ENCODE measurements at places on chromosomes 13 and 19.
A peak's percentile ranks its signal among the peaks of the same experiment; 100 is the strongest.

GRCh38 chr19:24074720-24075454 lies 12.1 kb upstream of the ZNF254 start:
- no peak for DNase-seq

DNA sequence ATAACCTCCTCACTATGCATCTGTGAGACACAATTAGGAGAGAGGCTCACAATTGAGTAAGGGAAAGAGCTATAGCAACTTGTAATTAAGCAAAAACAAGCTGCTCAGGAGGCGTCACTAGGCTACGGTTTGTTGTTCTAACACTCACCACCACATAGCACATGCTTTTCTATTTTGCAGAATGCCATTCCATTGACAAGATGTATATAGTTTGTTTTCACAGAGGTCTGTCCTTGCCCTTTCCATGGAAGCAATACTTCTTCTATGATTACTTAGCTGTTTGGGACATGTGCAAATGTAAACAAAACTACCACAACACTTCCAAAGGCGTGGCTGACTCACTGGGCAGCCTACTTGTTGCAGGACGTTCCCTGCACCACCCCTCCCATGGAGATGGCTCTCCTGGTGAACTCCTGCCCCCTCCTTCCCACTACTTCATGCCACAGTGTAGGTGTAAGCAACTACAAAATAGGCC lies 33.9 kb upstream of the FAM216B start:
- no peak for DNase-seq

GRCh38 chr19:1259876-1260748 lies 9.0 kb upstream of the CIRBP start:
- no peak for DNase-seq

DNA sequence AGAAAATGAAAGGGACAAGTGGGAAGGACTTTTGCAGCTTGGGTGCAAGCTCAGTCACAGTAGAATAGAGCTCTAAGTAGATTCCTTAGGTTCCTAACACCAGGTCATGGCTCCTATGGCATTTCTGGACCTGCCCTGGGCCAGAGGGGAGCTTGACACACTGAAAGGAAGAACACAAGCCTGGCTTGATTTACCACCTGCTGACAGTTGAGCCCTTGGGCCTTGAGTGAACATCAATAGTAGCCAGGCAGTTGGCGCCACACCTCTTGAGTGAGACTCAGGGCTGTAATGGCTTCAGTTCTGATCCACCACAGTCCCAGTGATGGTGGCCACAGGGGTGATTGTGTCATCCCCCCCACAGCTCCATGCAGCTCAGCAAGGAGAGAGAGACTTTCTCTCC lies 221.9 kb upstream of the PCDH17 start:
- DNase-seq, result no peak

DNA sequence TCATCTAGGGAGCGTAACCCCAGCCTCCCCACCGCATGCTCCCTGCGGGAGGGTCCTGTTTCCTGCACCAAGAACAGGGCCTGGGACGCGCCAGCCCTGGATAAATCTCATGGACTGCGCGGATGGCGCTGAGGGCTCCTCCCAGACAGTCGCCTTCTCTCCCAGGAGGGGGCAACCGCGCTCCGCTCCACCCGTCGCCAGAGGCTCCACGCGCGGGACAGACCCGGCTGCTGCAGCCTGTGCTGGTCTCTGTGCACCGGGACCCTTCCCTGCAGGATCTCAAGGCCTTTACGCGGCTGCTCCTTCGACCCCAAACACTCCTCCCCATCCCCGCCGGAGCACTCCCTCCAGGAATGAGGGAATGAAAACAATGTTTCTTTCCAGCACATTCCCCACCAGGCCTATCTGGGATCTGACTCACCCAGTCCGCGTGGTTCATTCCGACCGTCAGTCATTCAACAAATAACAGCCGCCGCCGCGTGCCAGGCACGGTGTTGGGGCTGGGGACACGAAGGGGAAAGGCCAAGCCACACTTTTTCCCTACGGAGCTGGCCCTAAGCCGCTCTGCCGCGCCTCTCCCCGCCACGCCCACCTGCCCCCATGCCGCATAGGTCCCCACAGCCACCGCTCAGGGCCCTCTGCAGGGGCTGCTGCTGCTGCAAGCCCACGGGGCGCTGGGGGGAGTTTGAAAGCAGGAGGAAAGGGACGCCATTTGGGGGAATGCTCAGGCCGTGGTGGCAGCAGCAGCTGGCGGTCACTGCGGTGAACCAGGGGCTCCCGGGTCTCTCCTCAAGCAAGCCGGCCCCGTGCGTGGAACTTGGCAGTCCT lies 6.0 kb downstream of the PNMA8B start:
- DNase-seq, result no peak

DNA sequence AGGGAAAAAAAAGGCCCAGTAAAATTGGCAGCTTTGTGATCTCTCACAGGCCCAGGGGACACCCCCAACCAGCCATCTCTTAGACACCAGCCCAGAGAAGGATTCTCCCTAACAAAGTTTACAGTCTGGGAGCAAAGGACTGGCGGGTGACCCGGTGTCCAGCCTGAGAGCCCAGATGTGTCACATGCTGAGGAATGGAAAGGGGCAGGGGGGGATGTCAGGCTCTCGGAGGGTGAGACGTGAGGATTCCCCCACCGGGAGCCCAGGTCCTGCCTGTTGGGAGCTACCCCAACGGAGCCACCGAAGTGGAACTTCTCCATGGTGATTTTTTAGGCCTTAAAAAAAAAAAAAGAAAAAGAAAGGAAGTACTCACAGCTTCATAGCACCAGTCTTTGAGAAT lies 4.8 kb upstream of the CTXN1 start:
- no peak for DNase-seq

DNA sequence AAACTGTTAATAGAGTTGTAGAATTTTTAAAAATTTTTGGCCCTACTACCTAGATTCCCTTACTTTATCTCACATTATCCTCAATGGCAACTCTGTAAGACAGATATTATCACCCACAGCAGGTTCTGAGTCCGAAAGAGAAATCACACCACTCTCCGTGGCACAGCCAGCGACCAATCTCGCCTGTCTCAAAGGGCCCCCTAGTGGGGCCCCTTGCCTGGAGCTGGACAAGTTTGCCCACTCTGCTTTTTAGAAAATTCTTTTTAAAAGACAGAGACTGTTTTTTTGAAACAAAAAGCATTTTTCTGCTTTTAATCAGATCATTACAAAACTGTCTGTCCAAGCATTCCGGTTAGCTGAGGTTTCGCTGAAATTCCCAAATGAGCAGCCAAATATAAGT lies 21.7 kb downstream of the PHF11 start:
- no peak for DNase-seq

GRCh38 chr19:1837625-1838105 lies 10.6 kb downstream of the REXO1 start:
- DNase-seq, result no peak

DNA sequence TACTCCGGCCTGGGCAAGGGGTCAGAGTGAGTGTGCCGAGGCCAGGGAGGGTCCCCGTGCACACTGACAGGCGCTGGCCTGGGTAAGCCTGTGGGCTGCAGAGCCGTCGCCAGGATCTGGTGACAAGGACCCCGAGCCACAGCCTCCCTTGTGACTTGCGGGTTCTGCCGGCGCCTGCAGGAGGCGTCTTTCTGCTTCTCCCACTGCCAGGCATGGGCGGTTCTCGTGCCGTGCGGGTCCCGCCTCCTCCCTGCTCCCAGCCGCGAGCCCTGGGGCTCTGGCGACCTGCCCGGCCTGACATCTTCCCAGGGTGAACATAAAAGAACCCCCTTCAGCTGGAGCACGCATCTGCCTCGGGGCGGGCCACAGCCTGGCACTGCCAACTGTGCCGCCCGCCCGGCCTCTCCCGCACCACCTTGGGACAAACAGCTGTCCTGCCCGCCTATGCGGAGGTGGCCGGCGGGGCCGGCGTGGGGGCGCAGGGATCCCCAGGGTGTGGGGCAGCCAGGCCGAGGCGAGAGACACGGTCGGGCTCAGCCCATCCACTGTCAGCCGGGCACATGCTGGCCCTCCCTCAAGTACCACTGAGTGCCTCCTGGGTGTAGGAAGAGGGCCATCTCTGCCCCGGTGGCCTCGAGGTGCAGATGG lies 1.5 kb upstream of the HCN2 start:
- DNase-seq, result no peak

DNA sequence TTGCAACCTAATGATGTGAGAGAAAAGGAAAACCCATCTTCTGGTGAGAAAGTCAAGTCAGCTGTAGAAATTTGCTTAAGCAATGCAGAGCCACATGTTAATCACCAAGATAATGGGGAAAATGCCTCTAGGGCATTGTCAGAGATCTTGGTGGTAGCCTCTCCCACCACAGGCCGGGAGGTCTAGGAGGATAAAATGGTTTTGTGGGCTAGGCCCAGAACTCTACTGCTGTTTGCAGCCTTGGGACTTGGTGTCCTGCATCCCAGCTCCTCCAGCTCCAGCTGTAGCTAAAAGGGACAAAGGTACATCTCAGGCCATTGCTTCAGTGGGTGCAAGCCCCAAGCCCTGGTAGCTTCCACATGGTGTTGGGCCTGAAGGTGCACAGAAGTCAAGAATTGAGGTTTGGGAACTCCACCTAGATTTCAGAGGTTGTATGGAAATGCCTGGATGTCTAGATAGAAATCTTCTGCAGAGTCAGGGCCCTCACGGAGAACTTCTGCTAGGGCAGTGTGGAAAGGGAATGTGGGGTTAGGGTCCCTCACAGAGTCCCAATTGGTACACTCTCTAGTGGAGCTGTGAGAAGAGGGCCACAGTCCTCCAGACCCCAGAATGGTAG lies 382.2 kb upstream of the KLHL1 start:
- DNase-seq, result no peak

- no peak for DNase-seq
Observed at GRCh38 chr13:37747071-37747612, 122.4 kb downstream of the TRPC4 start.

DNA sequence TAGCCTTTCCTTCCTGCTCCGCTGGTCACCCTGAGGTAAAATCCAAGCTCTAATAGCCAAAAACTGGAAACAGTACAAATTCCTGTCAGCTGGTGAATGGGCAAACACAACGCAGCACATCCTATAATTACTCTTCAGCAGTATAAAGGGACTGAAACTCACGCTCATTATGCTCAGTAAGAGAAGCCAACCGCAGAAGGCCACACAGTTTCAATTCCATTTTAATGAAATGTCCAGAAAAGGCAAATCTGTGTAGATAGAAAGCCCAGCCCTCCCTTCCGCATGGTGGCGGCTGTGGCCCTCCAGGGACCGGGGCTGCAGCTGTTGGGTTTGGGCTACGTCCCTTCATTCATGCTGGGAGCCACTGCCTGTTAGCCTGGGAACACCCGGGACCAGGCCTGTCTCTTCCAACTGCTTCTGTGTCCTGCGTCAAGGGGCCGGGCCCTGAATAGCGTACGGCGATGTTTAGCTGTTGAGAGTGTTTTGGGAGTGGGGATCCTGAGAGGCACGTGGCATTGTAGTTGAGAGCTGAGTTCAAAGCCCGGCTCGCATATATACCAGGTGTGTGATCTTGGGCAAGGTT lies 23.5 kb downstream of the NKPD1 start:
- no peak for DNase-seq

- DNase-seq, result no peak
Observed at GRCh38 chr13:112725346-112726015, 35.6 kb downstream of the ATP11A start.

DNA sequence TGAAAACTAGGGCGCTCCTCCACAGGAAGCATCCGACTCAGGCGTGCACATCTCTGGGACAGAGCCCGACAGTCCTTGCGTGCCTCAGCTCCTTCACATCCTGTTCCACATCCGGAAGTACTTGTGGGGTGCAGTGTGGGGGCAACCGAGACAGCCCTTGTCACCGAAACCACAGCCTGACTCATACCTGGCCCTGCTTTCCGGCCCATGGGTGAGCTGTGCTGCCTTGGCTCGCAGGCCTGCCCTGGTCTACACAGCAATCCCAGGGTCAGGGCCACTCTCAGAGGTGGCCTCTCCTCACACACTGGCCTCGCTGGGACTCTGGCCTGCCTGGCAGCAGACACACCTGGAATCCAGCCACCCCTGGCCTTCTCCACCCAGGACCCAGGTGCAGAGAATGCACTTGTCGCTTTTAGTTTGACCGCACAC lies 100.4 kb downstream of the STK24 start:
- DNase-seq, result peak; percentile 68

DNA sequence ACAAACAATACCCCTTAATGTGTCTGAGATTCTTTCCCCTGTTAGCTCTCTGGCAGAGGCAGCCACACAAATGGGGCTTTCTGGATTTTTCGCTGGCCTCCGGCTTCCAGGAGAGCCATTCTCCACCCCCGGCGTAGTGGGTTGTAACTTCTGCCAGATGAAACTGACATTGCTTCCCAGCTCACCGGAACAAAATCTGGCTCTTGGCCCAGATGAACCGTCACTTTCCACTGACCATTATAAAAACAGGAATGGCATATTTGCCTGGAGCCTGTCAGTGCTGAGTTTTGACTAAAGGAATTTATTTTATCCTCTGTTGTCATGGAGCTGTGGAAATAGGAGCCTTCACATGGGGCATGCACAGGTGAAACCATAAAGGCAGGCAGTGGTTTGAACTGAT lies 120.6 kb upstream of the GPR12 start:
- no peak for DNase-seq

DNA sequence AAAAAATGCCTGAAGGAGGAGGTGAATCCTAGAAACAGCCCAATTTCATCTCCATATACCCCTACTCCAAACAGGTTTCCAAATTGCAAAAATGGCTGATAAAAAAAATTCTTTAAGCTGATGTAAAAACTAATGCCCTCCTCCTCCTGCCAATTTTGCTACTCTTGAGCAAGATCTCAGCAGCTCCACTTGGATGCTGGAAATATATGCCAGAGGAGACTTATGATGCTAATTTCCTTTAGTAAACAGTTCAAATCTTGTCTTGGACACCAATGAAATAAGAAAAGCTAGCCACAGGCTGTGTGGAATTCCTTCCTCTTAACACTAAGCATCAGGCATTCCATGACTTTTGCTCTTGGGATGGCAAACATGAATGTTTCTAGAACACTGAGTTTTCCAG lies 67.5 kb downstream of the INSR start:
- DNase-seq, result no peak

DNA sequence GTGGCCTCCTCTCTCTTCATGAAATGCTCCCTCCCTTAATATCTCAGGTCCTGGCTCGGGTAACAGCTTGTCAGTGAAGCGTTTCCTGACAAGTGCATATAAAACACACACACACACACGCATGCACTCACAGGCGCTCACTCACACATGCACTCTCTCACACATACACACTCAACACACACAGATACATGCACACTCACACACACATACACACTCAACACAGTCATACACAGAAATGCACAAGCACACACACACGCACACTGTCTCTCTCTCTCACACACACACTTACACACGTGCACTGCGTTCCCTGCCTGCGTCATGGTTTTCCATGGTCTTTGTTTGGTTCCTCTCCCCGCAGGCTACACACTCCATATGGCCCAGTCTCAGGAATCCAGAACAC lies 344.1 kb downstream of the UQCRFS1 start:
- no peak for DNase-seq

GRCh38 chr19:45884682-45885555 lies 1.0 kb downstream of the IRF2BP1 start:
- no peak for DNase-seq

GRCh38 chr19:8544168-8544567 lies 30.2 kb upstream of the ZNF414 start:
- DNase-seq, result no peak

DNA sequence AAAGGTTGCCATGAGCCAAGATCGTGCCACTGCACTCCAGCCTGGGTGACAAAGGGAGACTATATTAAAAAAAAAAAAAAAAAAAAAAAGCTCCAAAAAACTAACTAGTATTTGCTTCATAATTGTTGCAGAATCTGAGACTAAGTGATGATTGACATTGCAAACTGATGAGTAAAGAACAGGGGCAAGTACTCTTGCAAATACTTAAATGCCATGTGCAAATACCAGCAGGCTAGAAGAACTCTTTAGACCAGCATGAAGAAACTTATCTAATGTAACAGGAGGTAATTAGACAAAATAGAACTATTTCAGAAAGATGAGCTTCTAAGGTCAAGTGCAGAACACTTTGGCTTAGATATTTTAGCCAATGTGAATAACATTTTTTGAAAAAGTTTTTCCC lies 1368.1 kb downstream of the EFNB2 start:
- no peak for DNase-seq

Measured in stimulated activated CD8-positive, alpha-beta memory T cell treated with anti-CD3 and anti-CD28 coated beads, Interleukin-7, amount 100 ng/mL, for 1 hour (primary cell).